ENCODE measurements at places on chromosomes 5 and 9.

DNA sequence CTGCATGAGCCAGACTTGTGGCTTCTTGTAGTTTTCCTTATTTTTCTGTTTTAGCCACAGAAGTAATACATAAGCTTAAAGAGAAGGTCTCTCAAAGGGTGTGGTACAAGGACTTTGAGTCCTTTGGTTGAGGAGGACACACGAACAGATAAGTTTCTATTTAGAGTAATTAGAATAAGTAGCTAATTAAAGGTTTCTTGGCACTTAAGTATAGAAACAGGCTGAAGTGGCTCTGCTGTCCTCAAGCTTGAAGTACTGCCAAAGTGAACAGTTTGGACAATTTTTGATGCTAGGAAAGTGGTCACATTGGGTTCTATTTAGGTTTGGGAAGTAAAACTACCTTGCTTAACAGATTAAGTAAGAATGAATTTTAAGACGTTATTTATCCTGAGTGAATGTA is 278.3 kb upstream of the MPDZ start:
- DNase-seq = peak; percentile 15

DNA sequence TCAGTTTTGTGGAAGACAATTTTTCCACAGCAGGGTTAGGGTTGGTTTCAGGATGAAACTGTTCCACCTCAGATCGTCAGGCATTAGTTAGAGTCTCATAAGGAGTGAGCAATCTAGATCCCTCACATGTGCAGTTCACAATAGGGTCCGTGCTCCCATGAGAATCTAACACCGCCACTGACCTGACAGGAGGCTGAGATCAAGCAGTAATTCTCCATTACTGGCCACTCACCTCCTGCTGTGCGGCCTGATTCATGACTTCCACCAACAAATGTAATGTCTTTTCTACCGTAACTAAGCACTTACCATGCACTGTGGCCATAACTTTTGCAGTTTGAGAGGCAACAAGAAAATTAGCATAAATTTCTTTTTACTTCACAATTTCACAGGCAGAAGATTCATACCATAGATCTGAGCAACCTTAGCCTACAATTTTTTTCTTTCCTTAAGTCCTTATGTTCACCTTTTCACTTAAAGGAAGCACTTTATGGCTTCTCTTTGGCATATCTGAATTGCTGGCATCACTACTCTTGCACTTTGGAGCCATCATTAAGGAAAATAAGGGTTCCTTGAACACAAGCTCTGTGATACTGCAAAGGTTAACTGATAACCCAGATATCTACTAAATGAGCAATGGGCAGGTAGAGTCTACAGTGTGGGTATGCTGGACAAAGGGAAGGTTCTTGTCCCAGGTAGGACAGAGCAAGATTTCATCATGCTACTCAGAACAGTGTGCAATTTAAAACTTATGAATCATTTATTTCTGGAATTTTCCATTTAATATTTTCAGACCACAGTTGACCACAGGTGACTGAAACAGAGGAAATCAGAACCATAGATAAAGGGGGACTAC is 83.0 kb upstream of the IFNK start:
- DNase-seq = no peak

DNA sequence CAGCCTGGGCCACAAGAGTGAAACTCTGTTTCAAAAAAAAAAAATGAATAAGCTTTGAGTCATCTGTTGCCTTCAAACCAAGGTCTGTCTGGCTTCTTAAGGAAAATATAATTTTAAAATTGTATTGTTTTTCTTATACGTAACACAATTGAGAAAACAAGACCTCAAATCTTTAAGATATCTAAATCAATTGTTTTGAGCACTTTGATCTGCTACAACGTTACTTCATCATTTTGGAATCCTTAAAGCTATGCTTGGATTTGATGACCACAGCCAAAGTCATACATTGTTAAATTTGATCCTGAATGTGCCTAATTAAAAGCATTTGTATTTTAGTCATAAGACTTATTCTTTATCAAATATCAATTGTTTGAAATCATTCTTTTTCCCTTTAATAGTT is 37.7 kb upstream of the VCAN start:
- no peak for DNase-seq

- DNase-seq = peak; percentile 58
Measured at GRCh38 chr5:146130440-146131045, 25.2 kb upstream of the PLAC8L1 start.

- DNase-seq = no peak
Measured at GRCh38 chr5:168860503-168860902, 281.3 kb upstream of the PANK3 start.

DNA sequence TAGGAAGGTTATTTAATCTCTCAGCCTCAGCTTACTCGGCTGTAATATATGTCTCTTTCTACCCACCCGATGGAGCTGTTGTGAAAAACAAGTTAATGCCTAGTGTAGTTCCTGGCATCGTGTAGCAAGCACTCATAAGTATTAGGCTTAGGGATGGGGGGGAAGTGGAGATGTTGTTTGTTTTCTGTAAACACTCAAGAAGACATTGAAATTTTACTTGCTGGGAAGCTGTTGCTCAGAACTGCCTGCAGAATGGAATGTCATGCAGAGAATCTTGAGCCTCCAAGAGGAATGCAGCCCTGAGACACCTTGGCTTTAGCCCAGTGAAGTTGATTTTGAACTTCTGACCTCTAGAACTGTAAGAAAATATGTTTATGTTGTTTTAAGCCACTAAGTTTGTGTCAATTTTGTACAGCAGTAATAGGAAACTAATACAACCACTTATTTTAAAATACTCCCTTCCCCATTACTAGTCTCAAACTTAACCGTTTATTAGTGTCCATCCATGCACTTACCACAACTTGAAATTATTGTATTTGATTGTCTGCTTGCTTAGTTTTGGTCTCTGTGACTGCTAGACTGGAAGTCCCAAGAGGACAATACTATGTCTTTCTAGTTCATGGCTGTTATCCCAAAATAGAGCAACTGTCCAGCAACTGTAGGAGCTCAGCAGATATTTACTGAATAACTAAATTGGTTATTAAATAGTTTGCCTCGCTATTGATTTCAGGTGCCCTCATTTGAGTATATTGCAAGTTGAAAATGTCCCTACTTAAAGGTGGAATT is 53.8 kb downstream of the MFAP3 start:
- no peak for DNase-seq

DNA sequence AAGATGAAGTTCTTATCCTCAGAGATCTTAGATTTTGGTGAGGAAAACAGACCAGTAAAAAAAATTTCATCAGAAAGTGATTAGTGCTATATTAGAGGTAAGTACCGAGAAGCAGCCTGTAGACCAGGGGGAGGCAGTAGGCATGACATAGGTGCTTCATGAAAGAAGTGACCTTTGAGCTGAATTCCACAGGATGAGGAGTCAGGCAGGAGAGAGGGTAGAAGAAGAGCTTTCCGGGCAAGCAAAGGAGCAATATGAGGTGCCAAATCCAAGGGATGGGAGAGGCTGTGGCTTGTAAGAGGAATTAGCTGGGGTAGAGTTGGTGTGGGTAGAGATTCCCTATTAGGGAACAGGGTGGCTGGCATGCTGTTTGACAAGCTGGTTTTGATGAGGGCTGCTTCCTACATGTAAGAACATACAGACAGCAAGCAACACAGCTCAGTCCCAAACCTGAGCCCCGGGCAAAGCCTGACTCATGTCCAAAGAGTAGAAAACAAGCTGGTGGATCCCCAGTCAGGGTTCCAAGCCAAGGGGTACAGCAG is 48.4 kb upstream of the PWWP2A start:
- DNase-seq = no peak

GRCh38 chr5:111337688-111338087 is 113.5 kb downstream of the CAMK4 start:
- no peak for DNase-seq

DNA sequence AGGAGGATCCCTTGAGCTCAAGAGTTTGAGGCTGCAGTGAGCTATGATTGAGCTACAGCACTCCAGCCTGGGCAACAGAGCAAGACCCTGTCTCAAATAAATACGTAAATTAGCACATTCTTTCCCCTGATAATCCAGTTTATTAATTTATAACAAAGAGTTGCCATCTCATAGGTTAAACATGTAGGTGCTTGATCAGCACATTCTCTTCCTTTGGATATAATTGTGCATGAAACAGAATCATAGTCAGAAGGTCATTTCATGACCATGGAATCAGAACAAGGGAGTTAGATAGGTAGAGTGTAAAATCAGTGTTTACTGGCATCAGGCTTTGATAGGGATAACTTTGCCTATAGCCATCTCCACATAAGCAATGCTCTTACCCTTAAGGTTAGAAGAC is 43.0 kb upstream of the KIAA1958 start:
- no peak for DNase-seq

GRCh38 chr9:92615790-92616189 is 54.1 kb downstream of the IPPK start:
- DNase-seq = no peak

DNA sequence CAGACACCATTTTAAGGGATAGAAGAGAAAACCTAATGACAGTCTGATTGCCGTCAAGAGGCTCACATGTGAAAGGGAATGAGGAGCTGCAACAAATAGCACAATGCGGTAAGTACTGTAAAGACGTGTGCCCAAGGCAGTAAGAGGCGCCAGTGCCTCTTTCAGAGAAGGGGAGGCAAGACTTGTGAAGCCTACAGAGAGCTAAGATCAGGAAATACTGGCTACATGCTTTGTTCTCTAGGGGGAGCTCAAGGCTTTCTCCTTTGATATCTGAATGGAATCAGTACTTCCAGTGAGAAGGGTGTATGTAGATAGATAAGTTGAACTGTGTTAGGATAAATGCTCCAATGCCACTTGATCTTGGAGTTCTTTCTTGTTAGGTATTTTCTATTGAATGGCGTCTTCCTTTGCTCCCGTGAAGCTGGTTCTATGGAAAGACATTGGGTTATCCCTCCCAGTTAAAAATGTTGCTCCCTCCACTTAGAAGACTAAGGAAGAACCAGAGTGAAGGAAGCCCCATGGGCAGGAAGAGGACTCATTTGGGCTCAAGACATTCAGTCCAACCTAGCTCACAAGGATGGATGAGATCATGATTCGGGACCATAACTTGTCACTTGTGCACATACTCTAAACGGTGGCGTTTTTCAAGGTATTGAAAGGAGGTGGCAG is 23.5 kb upstream of the ALDOB start:
- peak; percentile 86 for DNase-seq

DNA sequence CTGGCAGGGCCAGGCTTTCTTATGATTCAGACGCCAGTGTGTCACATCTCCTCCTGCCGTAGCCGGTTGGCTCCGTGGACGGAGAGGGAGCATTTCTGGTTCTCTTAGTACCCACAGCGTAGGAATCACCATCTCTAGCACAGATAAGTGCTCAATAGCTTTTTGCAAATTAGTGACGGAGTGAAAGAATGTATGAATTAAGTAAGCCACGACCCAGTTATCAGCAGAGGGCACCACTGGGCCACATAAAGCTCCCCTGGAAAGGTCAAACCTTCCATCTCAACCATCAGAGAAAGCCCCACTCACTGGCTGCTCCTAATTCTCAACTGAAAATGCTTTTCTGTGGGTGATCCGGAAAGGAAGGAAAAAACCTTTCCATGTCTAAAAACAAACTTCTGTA is 317.0 kb upstream of the ADCY2 start:
- peak; percentile 7 for DNase-seq

GRCh38 chr5:7886849-7887475 is 18.0 kb downstream of the MTRR start:
- no peak for DNase-seq

DNA sequence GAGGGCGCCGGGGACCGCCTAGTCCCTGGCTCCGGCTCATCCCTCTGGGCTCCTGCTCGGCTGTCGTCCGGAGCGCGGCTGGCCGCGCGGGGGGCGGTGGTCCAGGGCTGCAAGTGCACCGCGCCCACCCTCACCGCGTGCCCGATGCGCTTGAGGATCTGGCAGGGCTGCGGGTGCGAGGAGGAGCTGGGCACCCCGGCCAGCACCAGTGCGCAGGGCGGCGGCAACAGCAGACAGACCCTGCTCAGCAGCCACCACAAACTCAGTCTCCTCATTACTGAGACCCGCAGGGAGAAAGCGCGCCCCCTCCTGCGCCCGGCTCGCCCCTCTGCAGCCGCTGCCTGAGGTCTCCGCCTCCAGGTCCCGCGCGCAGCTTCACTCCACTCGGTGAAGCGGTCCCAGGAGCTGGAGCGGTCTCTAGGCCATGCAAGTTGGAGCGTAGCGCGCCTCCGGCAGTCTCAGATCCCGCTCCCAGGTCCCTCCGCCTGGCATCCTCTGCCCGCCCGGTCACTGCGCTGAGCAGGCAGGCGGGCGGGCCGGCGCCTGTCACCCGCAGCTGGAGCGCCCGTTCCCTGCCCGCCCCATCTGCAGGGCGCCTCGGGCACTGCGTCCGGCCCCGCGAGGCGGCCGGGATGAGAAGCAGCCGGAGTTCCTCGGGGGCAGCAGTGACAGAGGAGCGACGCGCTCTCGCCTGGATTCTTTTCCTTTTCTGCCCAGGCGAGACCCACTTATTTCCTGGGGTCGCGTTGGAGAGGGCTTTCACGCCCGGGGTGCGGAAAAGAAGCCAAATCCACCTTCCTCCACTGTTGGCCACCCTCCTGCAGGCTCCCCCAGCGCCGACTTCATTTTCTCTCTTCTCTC is 512 bp downstream of the GRIN3A start:
- DNase-seq = no peak

- DNase-seq = no peak
Measured at GRCh38 chr9:97889941-97890887, 32.1 kb downstream of the TRMO start.

GRCh38 chr9:96009690-96010472 is 134.4 kb downstream of the ERCC6L2 start:
- no peak for DNase-seq

- no peak for DNase-seq
Measured at GRCh38 chr9:81174023-81174422, 515.3 kb downstream of the TLE1 start.

GRCh38 chr9:137761032-137761431 is 116.5 kb upstream of the CACNA1B start:
- peak; percentile 52 for DNase-seq

GRCh38 chr9:656926-657568 is 184.4 kb upstream of the DMRT1 start:
- DNase-seq = no peak

DNA sequence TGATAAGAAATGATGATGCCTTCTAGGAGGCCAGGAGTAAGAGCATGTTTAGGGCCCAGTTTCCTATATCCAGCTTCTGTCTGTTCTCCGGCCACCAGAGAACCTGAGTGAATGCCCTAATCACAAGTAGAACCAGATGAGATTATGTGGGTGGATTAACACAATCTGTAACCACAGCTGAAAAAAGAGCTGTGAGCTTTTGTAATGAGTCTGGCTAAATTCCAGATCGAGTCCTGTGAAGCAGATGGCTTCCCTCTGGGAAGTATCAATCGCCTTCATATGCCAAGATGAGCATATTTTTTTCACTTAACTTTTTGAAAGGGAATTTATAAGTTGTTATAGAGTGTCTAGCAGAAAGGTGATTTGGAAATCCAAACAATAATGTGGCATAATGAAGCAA is 99.8 kb downstream of the NNT start:
- no peak for DNase-seq

- DNase-seq = no peak
Measured at GRCh38 chr5:73321757-73322436, 126.7 kb downstream of the FOXD1 start.

DNA sequence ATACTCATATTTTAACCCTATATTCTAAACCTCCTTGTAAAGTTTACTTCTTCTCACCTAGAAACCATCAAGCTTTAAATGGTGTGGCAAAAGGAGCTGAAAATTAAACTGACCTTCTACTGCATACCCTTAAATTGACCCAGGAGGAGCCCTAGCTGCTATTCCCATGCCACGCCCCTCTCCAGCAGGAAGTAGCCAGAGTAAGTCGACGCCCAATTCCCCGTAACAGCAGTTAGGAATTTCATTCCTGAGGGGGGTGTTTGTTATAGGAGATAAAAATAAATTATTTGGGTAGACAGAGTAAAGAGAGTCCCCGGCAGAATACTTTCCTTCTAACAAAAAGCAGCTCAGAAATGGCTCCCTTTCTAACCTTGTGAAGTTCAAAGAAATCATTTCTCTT is 111.8 kb upstream of the FAM174A start:
- DNase-seq = no peak

All from putamen (tissue), 1 donor.